ENCODE measurements at places on chromosomes 12 and 14.

DNA sequence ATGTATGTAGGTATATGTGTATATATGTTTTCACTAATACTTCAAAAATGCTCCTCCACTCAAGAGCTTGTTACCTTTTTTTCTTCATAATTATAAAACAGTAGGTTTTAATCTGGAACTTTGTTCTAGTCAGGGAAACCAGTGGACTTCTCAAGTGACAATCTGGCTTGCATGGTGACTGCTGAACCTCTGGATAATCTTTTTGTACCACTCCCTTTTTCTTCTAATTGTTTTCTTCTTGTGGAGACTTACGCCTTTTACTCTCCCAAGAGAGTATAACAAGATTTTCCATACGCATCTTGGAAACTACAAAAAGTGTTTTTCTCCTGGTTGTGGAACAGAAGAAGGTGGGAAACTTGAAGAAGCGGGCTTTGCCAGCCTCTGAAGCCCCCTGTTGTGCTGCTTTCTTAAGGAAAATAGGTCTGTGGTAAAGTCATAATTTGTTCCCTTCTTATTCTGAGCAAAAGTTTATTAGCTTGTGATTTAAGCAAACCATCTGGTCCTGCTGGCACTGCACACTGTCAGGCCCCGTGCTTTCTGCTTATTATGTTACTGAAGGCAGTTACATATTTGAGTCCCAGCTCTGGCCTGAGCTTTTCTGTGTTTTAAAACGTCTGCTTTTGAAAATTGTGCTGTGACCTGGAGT lies 291.8 kb downstream of the ERC1 start:
- DNase-seq, result no peak

DNA sequence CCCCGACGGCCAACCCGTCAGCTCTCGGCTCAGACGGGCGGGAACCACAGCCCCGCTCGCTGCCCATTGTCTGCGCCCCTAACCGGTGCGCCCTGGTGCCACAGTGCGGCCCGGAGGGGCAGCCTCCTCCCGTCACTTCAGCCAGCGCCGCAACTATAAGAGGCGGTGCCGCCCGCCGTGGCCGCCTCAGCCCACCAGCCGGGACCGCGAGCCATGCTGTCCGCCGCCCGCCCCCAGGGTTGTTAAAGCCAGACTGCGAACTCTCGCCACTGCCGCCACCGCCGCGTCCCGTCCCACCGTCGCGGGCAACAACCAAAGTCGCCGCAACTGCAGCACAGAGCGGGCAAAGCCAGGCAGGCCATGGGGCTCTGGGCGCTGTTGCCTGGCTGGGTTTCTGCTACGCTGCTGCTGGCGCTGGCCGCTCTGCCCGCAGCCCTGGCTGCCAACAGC lies at the start of gene WNT1:
Gene WNT1, plus strand, starts transcription at position 32 of the 450 bp plus-strand sequence. Its CDS starts 329 bp downstream, at position 361.
- no peak for DNase-seq

DNA sequence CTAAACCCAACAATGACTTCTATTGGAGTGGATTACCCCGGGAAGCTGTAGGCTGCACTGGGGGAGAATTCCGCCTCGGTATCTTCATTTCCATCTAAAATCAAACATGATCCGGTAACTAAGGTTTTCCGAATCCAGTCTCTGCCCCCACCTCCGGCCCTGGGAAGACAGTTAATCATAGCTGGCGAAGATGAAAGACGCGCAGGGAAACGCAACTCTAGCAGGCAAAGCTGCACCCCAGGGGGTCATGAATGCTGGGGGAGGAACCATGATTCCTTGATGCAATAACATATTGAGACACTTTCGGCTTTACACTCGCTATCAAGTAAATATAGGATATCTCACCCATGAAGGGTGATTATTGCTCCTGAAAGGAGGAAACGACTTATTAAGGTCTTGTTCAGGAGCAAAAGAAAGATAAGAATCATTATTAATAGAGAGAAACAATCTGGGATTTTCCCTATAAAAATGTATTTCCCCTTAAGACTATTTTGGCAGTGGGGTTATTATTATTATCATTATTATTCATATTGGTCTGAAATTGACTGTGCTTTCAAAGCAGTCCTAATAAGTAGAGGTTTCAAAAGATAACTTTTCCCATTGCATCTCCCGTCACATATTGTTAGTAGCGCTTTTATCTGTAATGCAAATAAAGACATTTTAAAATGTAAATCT lies 614.9 kb downstream of the VRK1 start:
- no peak for DNase-seq

DNA sequence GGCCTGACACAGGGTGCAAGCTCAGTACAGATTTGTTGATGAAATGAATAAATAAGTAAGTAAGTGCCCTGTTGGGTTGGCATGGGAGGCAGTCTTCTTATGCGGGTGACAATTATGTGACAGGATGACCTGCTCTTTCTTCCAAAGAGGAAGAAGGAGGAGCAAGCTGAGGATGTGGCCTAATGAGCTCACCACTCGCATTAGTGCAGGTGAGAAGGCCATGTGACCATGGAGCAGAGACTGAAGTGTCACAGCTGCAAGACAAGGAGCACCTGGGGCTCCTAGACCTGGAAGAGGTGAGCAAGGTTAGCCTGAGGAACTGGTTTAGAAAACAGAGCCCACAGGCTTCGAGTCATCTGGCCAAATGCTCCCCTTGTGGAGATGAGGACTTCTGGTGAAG lies 34.9 kb downstream of the LRTM2 start:
- DNase-seq, result no peak

Measured in right renal cortex interstitium (tissue), 3 donors.